Cardiac fibroblast (primary cell): ENCODE measurements at places on chromosomes 16 and 17.

DNA sequence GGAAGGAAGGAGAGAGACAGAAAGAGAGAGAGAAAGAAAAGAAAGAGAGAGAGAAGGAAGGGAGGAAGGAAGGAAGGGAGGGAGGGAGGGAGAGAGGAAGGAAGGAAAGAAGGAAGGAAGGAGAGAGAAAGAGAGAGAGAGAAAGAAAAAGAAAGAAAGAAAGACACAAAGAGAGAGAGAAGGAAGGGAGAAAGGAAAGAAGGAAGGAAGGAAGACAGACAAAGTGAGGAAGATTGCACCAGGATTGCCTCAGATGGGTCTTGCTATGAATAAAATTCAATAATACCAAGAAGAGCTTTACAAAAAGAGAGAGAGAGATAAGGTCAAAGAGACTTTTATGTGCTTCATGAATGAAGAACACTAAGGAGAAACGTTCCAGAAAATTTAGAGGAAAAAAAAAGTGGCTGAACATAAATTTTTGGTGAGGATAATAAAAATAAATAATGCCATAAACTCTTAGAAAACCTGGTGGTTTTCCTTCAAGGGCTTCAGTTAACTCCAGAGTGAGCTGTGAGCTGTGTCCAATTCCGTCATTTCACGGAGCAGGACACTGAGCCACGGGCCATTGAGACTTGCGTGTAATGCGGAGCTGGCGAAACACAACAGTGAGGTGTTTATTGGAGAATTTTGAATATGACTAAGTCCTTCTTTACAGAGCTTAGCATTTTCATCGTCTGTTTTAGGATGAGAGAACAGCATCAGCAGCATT lies 72.7 kb upstream of the TNRC6C start:
- no peak for DNase-seq

DNA sequence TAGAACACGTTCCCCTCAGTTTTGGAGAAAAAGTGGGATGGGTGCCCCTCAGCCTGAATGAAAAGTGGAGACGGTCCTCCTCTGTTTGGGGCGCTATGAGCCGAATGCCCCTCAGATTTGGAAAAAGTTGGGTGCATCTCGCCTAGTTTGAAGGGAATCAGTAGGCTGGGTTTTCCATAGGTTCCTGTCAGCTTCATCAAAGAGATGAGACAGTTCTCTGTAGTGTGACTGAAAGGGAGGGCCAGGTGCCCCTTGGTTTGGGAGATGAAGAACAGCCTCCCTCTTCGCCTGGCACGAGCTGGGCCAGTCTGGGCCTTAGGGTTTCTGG lies 742 bp upstream of the SLC9A5 start:
- no peak for DNase-seq

- peak; percentile 45 for DNase-seq
Observed at GRCh38 chr16:53898993-53899392, 195.0 kb downstream of the FTO start.

DNA sequence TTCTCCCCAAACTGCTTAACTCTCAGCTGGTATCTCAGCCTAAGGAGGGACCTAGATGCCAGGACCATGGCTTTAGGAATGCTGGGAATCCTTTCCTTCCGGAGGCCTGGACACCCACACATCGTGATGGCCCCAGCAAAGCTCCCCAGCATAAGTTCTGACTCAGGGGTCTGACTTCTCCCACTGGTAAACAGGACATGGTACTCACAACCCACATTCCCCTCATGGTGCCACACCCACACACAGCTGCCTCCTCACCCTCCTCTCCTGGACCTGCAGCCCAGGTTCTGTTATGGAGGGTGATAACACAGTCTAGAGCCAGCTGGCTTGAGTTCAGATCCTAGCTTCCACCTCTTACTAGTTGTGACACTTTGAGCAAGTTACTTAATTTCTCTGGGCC lies 719 bp upstream of the RNF227 start:
- DNase-seq, result peak; percentile 57

GRCh38 chr16:15601212-15601879 lies 41.6 kb downstream of the MARF1 start:
- no peak for DNase-seq
